ENCODE measurements at places on chromosomes 3 and 15.

DNA sequence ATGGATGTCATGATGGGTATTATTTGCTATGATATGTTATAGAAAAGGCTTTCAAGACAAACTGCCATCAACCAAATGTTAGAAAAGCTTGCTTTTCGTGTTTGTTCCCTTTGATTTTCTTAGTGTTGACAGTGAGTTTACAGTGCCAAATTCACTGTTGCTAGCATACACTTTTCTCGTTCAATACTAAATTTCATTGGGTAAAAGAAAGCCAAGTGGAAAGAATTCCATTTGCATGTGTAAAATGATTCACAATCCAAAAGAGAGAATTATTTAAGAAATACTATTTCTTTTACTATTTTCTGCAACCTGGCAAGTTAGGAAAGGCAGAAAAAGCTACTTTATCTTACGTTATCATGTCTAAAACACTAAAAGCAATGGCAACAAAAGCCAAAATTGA, 301.4 kb downstream of the OTOL1 start:
- no peak for DNase-seq

- DNase-seq, result no peak
Measured at GRCh38 chr3:149174901-149175300, 45.5 kb downstream of the HPS3 start.

DNA sequence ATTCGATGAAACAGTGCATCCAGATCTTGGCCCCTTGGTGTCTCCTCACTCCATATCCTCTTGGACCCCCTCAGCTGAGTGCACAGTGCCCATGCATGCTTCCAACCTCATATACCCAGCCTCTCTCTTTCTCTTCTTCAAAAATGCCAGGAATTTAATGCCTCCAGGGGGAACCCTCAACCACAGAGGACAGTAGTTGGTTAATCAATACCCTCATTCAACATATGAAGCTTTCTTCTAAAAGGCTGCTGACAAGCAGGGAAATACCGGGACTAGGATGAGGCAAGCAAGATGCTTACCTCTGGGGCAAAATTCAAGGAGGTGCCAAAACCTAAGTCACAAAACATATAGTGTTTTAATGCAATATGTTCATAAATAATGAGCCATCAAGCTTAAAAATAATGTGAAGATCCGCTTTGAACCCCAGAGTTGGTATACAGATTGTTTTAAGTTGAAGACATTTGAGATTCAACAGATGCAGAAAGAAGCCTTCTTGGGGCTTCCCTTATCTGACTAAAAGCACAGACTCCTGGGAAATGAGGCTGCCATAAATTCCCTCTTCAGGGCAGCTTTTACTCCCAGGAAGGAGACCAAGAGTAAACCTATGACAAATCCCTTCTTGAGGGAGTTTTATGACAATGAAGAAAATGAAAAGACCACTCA, 48.2 kb upstream of the FHIT start:
- DNase-seq, result no peak

DNA sequence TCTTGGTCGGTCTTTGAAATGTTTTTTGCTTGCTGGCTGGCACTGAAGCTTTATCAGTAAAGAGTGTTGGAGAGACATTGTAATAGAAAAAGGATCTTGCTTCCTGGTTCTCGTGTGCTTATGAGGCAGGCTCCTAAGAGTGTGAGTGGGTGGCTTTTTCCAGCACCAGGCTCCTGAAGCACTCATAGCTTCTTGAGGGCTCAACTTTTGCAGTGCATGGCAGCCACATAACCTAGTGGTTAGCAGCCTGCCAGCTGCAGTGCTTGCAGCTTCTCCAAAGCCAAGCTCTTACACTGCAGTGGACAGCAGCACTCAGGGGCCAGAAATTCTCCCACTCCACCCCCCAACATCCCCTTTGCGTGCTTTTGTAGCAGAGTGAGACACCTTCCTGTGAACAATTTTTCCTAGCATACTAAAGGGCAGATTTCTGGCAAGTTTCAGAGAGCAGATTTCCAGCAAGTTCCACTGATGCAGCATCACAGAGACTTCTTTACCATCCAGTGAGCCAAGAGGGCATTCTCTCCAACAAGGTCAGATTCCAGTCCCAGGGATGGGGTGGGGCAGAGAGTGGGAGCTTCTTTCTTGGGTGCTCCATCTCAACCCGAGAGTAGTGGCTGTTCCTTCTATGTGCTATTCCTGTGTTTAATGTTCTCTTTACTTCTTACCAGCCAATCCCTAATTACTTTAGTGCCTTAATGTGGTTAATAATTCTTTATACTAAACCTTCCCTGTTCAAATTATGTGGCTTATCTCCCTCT, 15.8 kb upstream of the ARHGEF26 start:
- DNase-seq, result no peak

GRCh38 chr15:47708161-47708980, 8.9 kb upstream of the SEMA6D start:
- no peak for DNase-seq

DNA sequence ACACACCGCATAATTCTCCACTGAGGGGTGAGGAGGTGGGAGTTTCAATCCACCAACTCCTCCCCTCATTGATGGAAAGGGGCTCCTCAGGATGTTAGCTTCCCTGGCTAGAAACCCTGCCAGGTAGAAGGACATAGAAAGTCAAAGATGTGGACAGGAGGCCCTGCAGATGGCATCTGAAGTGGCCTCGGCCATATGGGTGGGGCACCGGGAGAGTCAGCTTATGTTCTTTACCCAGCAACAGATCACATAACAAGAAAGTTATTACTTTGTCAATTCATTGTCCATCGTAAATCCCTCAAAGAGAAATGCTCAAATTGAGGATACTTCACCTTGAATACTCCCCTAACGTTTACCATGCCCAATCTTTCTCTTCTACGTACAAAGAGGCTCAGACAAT, 97.3 kb upstream of the ARHGEF3 start:
- no peak for DNase-seq

- no peak for DNase-seq
Measured at GRCh38 chr15:42106288-42106687, 11.9 kb upstream of the PLA2G4D start.

DNA sequence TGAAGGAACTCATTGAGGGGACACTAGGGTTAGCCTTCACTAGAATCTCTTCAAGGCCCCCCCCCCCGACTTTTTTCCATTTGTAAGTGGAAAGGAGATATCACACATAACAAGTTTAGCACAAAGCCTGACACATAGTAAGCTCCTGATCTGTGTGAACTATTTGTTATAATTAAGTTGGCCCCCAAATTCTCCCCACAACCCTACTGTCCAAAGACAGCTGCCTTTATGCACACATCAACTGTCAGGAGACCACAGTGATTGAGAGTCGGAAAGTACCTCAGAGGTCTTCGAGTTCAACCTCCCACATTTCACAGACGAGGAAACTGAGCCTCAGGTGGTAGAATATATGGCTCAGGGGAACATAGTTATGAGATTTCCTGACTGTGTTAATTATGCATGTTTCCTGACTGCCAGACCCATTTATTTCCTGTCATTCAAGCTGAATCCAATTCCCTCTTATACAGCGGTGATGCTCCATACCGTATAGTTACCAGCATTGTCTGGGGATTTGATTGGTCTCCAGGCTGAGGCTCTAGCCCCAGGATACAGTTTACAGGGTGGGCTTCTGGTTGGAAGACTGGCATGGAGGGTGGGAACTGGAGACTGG, 227.4 kb upstream of the CMC1 start:
- DNase-seq, result no peak

DNA sequence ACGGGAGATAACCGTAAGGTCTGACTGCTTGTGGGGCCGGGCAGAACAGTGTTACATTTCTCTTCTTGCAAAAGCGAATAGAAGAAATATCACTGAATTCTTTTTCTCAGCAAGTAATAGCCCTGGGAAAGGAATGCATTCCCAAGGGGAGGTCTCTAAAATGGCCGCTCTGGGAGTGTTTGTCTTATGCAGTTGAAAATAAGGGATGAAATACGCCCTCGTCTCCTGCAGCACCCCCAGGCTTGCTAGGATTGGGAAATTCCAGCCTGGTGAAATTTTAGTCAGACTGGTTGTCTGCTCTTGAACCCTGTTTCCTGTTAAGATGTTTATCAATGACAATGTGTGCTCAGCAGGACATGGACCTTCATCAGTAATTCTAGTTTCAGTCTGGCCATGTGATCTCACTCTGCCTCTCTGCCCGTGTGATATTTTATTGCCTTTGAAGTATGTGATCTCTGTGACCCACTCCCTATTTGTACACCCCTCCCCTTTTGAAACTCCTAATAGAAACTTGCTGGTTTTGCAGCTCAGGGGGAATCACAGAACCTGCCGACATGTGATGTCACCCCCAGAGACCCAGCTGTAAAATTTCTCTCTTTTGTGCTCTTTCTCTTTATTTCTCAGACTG, 715.6 kb downstream of the ROBO1 start:
- DNase-seq, result no peak

DNA sequence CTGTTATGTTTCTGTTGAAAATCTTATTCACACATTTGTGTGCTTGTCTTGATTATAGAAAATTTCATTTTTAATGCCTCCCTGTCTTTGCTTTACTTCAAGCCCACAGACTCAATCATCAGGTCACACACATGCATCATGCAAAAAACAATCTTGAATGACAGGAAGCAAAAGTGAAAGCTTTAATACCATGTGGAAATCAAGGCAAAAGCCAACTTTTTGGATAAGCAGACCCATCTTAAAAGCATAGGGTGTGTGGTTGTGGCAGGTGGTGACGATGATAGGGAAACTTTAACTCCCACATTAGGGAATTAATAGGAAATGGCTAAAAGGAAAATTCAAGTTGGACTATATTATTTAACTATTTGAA, 155.9 kb upstream of the EOMES start:
- DNase-seq, result no peak
